ENCODE measurements at places on chromosomes 2 and 18. TPM values are rescaled to one million over a fixed set of nuclear protein-coding genes. Genes with fewer than 3 reads are reported as not detected.

- H3K27ac ChIP-seq, result no peak overlapping the region
- DNase-seq, result no peak
- no peaks in the 10 kb centered on the region for H3K4me1 ChIP-seq
- no peaks in the 10 kb centered on the region for H3K36me3 ChIP-seq
- no peaks in the 10 kb centered on the region for H3K27me3 ChIP-seq
Observed at GRCh38 chr18:78782951-78783563, 196.6 kb upstream of the SALL3 start.

DNA sequence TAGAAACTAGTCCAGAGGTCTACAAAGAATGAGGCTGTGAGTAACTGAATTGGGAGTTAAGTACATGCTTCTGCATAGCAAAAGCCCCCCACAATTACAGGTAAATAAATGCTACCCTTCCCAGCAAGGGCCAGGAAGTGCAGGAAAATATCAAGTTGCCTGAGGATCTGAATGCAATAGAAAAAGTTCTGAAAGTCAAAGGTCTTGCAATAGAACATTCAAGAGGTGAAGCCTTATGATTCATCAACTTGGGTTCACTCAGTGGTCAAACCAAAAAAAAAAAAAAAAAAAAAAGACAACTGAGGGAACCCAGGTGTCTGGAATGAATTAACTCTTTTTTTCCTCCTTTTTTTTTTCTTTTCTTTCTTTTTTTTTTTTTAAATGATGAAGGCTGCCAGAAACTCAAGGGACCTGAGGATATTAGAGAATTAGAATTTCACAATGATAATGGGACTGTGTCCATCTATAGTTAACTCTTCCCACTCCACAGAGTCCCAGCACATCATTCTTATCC lies 42.9 kb upstream of the RFX8 start:
- peaks cover 5% of the 10 kb centered on the region for H3K36me3 ChIP-seq
- no peak overlapping the region for H3K4me3 ChIP-seq
- peaks cover 41% of the 10 kb centered on the region for H3K4me1 ChIP-seq
- H3K27me3 ChIP-seq, result peaks cover 3% of the 10 kb centered on the region
- no peak overlapping the region for H3K27ac ChIP-seq
- no peak for DNase-seq

- DNase-seq, result no peak
- H3K27me3 ChIP-seq, result peaks cover 3% of the 10 kb centered on the region
- H3K27ac ChIP-seq, result no peak overlapping the region
- no peaks in the 10 kb centered on the region for H3K36me3 ChIP-seq
Observed at GRCh38 chr2:53512071-53512826, 255.4 kb upstream of the CHAC2 start.

- no peak for DNase-seq
- H3K4me3 ChIP-seq, result no peak overlapping the region
- no peaks in the 10 kb centered on the region for H3K36me3 ChIP-seq
- H3K27ac ChIP-seq, result no peak overlapping the region
- no peaks in the 10 kb centered on the region for H3K27me3 ChIP-seq
- peaks cover 7% of the 10 kb centered on the region for H3K4me1 ChIP-seq
Observed at GRCh38 chr18:47983946-47984345, 53.5 kb upstream of the SMAD2 start.

- DNase-seq, result no peak
- H3K36me3 ChIP-seq, result no peaks in the 10 kb centered on the region
- peaks cover 8% of the 10 kb centered on the region for H3K4me1 ChIP-seq
Observed at GRCh38 chr2:43003702-43004101, 211.3 kb upstream of the HAAO start.

DNA sequence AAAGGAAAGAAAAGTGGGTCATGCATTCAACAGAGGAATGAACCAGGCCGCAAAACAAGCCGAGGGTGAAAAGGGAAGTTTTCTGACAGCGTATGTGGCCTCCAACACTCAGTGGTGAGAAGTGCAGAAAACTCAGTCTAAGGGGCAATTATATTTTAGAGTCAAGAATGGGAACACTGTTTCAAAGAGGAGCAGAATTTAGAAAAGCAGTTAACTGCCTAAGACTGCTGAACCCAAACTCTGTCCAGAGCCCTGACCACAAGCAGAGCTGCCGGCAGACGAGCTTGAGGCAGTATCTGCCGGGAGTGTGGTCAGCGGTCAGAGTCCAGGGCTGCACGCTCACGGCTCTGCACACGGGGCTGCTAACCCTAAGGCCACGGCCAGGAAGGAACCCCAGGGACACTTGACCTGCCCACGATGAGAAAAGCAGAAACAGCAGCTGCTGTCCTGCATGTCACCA lies 347.0 kb upstream of the ID2 start:
- H3K4me3 ChIP-seq, result no peak overlapping the region
- H3K36me3 ChIP-seq, result no peaks in the 10 kb centered on the region
- DNase-seq, result no peak

DNA sequence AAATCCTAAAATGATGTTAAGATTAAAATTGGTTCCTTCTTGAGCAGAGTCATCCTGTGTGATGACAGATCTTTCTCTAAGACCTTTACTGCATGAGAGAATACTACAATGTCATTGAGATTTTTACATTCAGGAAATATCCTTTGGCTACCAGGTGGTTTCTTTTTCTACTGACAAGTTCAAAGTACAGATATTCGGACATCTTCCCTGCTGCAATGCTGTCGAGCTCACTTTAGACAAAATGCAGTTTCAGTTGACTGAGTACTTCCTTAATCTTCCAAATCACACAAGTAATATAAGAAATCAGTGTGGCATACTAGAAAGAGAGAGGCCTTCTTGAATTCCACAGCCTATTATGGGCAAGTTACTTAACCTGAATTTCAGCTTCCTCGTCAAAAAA lies 207.9 kb upstream of the ACVR2A start:
- DNase-seq, result no peak
- no peaks in the 10 kb centered on the region for H3K36me3 ChIP-seq
- no peak overlapping the region for H3K27ac ChIP-seq

- DNase-seq, result no peak
- H3K27me3 ChIP-seq, result no peaks in the 10 kb centered on the region
- no peaks in the 10 kb centered on the region for H3K4me1 ChIP-seq
- no peak overlapping the region for H3K27ac ChIP-seq
Observed at GRCh38 chr2:188122985-188123384, 168.7 kb upstream of the GULP1 start.

- DNase-seq, result no peak
- H3K36me3 ChIP-seq, result no peaks in the 10 kb centered on the region
- peaks cover 2% of the 10 kb centered on the region for H3K27me3 ChIP-seq
- no peak overlapping the region for H3K4me3 ChIP-seq
- no peak overlapping the region for H3K27ac ChIP-seq
Observed at GRCh38 chr18:25678221-25678620, 326.3 kb upstream of the ZNF521 start.

DNA sequence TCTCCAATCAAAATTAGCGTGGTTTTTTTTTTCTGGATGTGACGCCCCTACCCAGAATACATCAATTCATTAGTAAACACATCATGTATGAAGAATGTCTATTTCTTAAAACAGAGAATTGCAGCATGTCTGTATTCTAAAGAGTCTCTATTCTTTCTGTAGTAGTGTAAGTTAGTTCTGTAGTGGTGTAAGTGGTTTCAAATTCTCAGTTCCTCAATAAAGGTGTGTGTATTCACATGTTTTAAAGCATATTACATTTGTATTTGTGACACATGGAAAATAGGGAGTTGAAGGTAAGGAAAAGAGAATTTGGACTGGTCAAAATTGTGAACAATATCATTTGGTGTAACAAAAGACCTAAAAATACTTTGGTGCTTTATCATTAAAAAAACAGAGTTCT lies 8.0 kb upstream of the GPR75 start:
- peaks cover 5% of the 10 kb centered on the region for H3K36me3 ChIP-seq
- DNase-seq, result no peak
- H3K27me3 ChIP-seq, result no peaks in the 10 kb centered on the region
- no peak overlapping the region for H3K4me3 ChIP-seq
- no peak overlapping the region for H3K27ac ChIP-seq

DNA sequence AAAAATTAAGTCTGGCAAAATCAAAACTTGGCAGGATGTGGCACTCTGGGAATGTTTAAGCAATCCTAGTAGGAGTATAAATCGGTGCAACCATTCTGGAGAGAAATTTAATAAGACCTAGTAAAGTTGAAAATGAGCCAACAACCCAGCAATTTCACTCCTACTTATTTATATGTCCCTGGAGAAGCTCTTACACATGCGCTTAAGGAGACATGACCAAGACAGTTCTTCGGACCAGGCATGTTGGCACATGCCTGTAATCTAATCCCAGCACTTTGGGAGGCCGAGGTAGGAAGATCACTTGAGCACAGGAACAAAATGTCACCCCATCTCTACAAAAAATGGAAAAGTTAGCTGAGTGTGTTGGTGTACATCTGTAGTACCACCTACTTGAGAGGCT lies 374.6 kb upstream of the LYPD1 start:
- H3K27me3 ChIP-seq, result no peaks in the 10 kb centered on the region
- no peak overlapping the region for H3K4me3 ChIP-seq
- H3K27ac ChIP-seq, result no peak overlapping the region

DNA sequence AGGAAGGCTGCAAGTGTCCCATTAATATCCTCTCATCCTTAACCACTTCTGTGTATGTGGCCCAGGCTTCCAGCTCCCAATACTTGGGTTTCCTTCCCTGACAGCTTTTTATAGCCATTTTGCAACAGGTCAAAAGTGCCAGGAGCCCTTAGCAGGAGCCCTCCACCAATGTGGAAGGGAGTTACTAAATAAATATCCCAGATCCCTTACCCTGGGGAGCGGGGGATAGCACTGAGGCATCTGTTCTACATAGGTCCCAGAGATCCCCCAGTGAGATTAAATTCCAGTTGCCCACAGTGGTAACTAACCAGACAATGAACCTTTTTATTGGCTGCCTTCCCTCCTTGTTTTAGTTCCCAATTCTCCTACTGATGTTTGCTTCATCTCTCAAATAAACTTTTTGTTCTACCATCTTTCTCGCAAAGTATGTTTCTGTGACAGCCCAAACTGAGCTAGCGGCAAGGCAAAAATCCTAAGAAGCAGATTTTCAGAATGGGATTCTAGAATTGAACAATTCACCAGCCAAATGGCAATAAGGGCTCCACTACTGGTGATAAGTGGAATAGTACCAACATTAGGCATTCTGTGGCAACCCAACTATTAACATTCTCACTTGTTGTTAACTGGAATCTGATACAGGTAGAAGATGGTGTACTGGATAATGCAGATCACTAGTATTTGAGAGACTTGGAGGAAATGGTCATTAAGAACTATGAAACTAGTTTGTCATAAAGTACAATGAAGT lies 83.9 kb upstream of the MAPRE2 start:
- H3K4me3 ChIP-seq, result no peak overlapping the region
- DNase-seq, result no peak
- H3K27ac ChIP-seq, result no peak overlapping the region
- no peaks in the 10 kb centered on the region for H3K4me1 ChIP-seq
- H3K27me3 ChIP-seq, result peaks cover 33% of the 10 kb centered on the region

- H3K27me3 ChIP-seq, result no peaks in the 10 kb centered on the region
- H3K36me3 ChIP-seq, result no peaks in the 10 kb centered on the region
- H3K27ac ChIP-seq, result peak overlapping the region; percentile 7
- peak overlapping the region; percentile 1 for H3K4me3 ChIP-seq
- DNase-seq, result no peak
Observed at GRCh38 chr2:65159906-65160305, 30.0 kb upstream of the RAB1A start.

- no peak overlapping the region for H3K4me3 ChIP-seq
- no peak for DNase-seq
- H3K27me3 ChIP-seq, result no peaks in the 10 kb centered on the region
- H3K36me3 ChIP-seq, result no peaks in the 10 kb centered on the region
- peaks cover 5% of the 10 kb centered on the region for H3K4me1 ChIP-seq
Observed at GRCh38 chr2:109408043-109408335, 205.8 kb downstream of the SEPTIN10 start.

Gene SERPINB12
- total RNA-seq, result not detected

Gene SKOR2
- not detected for total RNA-seq

Gene RASGRP3
- 2.2 TPM for total RNA-seq

Gene AQP4
- total RNA-seq, result not detected

Gene TTN
- 28.1 TPM for total RNA-seq

Gene DNAH7
- total RNA-seq, result not detected

Gene C2orf72
- not detected for total RNA-seq

Gene TNP1
- not detected for total RNA-seq

Data from naive thymus-derived CD8-positive, alpha-beta T cell (primary cell).